ENCODE measurements at places on chromosomes 2 and 18. TPM values are rescaled to one million over a fixed set of nuclear protein-coding genes. Genes with fewer than 3 reads are reported as not detected.

The MATN3 gene
- total RNA-seq, result not detected

The PMS1 gene
- total RNA-seq, result 8.1 TPM

The ABCG8 gene
- 83.0 TPM for total RNA-seq

The TCF7L1 gene
- 5.0 TPM for total RNA-seq

The CD8A gene
- total RNA-seq, result 0.51 TPM

The STON1 gene
- total RNA-seq, result 1.1 TPM

The ANKRD62 gene
- not detected for total RNA-seq

GRCh38 chr2:103459283-103459682 is 697.5 kb downstream of the TMEM182 start:
- DNase-seq, result no peak

DNA sequence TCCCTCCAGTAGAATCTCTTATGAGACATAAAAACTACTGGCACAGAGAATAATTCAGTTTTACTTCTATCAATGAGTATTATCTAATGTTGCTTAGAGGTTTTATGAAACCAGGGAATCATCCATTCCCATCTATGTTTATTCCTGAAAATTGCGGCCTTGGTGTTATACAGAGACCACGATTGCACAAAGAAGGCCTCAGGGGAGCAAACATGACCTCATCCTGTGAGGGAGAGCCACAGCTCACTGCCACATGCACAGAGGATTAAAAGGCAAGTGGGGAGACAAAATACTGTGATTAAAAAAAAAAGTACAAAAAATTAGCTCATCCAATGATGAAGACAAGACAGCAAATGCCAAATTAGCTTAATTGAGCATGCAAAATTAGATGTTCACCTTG is 111.8 kb upstream of the SLC35G4 start:
- DNase-seq, result no peak

GRCh38 chr2:236533343-236533742 is 36.3 kb upstream of the ACKR3 start:
- no peak for DNase-seq

GRCh38 chr2:27407798-27408491 is 1.4 kb downstream of the PPM1G start:
- no peak for DNase-seq

- DNase-seq, result no peak
Measured at GRCh38 chr2:239144713-239144999, 256.2 kb downstream of the HDAC4 start.

- DNase-seq, result no peak
Measured at GRCh38 chr2:176747506-176747905, 465.1 kb upstream of the HNRNPA3 start.

GRCh38 chr2:109448207-109448606 is 165.6 kb downstream of the SEPTIN10 start:
- DNase-seq, result no peak

GRCh38 chr2:239296020-239296932 is 104.5 kb downstream of the HDAC4 start:
- peak; percentile 76 for DNase-seq

DNA sequence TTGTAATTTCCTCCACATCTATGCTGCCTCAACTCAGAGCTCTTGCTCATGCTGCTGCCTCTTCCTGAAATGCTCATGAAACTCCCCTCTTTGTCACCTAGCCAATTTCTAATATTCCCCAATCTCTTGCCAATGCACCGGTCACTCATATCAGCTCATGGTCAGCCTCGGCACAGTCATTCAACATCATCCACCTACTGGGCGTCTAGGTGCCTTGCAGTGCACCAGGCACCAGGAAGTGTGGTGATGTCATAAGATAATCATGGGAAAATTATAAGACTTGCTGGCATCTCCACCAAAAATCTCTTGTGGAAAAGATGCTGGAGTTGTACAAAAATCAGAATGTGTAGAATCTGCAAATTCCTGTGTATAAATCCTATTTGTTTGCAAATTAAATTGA is 52.6 kb upstream of the RAB27B start:
- no peak for DNase-seq

- DNase-seq, result no peak
Measured at GRCh38 chr18:60193780-60194179, 178.8 kb downstream of the MC4R start.

DNA sequence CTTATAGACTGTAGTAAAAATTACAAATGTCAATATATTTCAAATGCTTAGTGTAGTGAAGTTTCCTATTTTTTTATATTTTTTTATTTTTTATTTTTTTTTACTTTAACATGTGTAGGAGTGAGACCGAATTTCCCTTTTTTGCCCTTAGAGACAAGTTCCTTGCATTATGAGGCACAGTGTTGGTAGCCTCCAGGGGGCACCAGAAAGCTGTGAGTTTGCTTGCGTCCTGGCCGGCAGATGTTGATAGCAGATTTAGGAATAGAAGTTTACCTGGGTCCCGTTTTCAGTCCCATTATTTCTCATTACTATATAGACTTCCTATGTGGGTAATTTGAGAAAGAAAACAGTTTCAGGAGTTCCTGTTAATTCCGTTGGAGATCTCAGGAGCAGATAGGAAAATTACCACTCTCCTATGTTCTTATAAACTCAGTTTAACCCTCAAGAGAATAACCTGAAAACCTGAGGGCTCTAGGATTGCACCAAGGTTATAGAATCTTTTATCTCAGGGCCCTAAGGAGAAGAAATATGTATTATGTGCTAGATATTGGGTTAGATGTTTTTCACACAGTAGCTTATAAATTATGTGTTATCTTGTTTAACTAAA is 157.5 kb upstream of the SESTD1 start:
- peak; percentile 70 for DNase-seq

- peak; percentile 16 for DNase-seq
Measured at GRCh38 chr2:10490806-10491291, 42.7 kb upstream of the ODC1 start.

GRCh38 chr2:187525163-187525900 is 28.9 kb downstream of the TFPI start:
- no peak for DNase-seq

DNA sequence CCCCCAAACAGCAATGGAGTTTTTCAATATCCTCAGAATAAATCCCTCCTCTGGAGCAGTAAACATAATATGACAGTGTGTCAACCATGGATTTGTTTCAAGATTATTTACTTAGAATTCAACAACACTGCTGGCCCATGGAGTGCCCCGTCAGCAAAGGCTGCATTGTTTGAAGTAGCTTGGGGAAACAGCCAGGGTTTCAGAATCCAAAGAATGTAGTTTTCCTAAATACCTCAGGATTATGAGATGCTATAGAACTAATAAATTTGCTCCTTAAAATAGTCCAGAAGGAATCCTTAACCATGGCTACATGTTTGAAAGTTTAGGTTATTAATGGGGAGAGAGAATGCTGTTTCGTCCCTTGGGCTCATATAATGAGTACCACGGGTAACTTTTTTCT is 13.1 kb upstream of the CETN1 start:
- no peak for DNase-seq

DNA sequence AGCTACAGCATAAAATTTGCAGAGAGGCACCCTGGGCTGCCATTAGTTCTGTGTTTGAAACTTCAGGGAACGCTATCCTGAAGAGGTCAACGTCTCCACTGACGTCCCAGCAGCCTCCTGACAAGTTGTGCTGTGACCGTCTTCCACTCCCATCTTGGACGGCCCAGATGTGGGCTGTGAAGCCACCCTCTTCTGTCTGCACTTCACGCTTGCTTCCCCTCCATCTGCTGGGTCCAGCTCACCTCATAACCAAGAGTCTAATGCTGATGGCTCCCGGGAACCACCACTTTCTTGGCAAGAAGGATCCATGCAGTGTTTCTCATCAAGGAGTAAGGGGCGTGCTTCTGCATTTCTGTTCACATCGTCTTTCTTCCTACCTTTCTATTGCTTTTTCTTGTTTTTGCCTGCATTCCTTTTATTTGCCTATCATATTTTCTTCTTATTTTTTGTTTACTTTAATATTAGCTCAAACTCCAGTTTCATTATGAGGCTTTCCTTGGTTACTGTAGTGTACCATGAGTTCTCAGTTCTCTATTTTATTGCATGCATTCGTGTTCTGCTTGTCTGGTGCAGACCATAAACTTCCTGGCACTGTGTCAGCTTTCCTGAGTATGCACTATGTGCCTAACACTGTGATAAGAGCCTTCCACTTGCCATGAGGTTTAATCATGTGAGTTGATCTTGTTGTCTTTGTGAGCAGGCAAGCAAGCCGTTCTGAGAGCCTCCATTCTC is 631.8 kb upstream of the RAB6C start:
- DNase-seq, result no peak

GRCh38 chr2:76268902-76269620 is 558.3 kb upstream of the GCFC2 start:
- no peak for DNase-seq

DNA sequence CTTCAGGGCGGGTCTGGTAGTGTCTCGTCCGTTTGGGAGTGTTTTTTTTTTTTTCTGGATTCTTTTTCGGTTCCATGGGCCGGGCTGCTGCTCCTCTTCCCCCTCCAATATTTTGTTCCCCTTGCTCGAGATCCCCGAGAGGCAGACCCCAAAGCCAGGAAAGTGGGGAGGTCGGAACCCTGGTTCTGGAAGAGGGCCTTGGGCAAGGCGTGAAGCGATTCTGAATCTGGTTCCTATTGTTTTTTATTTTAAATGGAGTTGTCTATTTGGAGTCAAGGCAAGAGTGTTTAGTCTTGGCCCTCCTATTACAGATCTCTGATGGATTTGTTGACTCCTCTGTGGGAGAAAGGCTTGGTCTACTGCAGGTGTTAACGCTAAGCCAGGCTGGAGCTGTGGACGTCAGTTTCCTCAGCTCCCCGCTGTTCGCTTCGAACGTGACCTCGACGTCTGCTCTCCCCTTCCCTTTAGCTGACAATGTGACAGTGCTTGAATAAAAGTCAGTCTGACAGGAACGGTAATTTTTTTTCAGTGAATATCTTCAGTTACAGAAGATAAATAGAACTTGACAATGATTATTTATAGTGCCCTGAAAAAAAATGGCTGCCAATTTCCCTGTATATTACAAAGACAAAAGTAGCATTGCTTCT is 683 bp upstream of the DNAJC27 start:
- DNase-seq, result no peak

DNA sequence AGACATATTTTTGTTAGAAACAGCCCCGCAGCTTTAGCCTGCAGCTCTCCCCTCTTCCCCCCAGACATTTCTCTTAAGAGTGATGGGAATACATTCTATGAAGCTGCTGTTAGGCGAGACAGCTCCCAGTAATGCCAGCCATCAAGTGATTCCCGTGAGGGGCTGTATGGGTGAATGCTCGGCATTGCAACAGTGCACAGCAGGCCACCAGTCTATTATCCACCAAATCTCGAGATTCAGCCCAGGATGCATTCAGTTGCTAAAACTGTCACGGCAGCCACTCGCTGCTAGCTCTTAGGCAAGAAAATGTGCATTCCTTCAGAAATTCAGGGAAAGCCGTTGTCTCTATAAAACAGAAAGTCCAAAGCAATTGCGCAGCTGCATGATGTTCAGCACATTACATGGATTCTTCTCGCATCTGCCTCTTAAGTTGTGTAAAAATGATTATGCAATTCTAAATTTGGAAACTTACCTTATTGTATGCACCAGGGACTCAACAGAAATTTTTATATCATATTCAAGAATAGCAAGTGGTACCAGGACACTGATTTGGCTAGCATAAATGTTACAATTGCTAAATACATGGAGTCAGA is 211.3 kb upstream of the ARL4C start:
- DNase-seq, result no peak

DNA sequence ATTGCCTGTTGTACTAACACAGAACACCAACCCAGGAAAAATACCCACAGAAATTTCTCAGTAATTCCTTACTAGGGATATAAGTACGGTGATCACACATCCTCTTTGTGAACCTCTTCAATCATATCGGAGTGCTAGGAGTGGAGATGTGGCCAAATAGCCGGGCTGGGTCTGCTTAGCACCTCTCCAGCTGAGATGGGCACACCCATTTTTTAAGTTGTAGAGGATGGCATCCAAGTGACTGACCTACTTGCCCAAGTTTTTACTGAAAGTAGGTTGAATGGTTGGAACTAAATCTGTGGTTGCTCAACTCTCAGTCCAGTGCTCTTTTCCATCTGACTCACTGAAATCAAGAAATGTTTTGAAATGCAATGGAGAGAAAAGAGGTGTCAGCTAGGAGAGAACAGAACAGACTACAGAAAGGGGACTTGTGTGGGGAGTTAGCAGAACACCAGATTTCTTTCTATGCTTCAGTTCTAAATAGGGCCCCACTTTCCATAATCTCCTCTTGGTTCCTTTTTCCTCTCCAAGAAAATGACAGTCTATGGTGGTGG is 68.7 kb upstream of the FSHR start:
- DNase-seq, result no peak

DNA sequence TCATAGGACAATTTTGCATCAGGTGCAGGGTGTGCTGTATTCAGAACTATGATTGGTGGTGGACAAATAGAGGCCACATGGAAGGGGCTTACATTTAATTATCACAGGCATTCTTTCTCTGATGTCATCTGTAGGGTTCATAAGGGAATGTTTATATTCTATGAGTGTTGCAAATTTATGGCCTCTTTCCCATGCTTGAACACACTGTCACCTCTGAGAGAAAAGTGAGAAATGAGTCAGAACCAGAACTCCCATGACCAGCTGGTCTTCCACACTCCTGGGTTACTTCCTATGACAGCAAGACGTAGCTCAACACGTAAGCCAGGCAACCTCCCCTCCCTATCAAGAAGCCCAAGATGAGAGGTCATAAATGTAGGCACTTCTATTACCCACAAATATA is 310.8 kb downstream of the PIEZO2 start:
- no peak for DNase-seq

GRCh38 chr2:217064234-217065011 is 204.6 kb upstream of the TNP1 start:
- DNase-seq, result no peak
